ENCODE measurements at places on chromosomes 12 and 14.
A peak's percentile ranks its signal among the peaks of the same experiment; 100 is the strongest.

DNA sequence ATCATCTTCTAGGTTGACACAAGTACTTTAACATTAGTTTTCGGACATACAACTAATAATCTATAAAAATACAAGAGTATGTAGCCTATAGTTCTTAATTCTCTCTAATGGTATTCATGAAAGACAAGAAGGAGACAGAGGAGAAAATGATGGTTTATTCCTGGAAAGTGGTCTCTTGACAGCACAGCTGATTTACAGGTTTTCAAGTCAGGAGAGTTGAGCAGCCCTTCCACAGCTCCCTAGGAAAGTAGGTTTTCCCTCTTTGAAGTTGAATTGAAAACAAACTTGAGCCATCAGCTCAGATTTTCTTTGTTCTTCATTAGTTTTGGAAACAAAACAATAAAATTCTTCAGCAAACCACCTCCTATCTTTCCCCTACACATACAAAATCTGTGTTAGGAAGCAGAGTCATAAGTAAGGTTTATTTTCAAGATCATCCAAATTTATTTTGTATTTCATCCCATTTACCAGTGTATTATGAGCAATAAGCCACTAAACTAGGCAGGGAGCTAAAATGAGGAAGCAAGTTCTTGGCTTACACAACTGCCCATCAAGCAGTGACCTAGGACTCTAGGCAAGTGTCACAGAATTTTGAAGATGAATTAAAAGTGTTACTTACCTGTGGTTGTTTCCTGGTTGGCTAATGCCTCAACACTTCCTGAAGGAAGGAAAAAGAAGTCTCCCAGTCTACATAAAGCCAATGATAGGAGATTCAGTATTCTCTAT lies 357.0 kb downstream of the BCAT1 start:
- peak; percentile 67 for DNase-seq

DNA sequence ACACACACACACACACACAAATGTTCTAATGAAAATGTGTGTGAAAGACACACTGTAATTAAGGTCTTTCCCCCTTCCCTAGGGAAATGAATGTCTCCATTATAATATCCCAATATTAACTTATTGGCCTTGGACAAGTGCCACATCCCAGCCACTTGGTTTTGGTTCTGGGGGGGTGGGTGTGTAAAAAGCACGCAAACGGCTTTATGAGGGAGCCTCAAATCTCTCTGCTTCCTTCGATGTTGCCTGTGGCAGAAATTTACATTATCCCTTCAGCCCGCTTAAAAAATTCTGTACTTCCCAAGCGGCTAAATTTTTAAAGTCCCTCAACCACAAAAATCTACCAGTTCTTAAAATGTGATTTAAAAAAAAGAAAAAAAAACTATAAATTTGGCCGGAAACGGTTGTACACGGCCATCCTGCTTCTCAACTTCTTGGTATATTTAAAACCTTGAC lies 432 bp downstream of the C14orf93 start:
- no peak for DNase-seq

GRCh38 chr12:76074701-76075336 lies 9.7 kb downstream of the NAP1L1 start:
- no peak for DNase-seq

GRCh38 chr12:104506676-104507401 lies 50.1 kb downstream of the CHST11 start:
- no peak for DNase-seq

GRCh38 chr12:131112021-131112420 lies 158.3 kb downstream of the ADGRD1 start:
- no peak for DNase-seq

DNA sequence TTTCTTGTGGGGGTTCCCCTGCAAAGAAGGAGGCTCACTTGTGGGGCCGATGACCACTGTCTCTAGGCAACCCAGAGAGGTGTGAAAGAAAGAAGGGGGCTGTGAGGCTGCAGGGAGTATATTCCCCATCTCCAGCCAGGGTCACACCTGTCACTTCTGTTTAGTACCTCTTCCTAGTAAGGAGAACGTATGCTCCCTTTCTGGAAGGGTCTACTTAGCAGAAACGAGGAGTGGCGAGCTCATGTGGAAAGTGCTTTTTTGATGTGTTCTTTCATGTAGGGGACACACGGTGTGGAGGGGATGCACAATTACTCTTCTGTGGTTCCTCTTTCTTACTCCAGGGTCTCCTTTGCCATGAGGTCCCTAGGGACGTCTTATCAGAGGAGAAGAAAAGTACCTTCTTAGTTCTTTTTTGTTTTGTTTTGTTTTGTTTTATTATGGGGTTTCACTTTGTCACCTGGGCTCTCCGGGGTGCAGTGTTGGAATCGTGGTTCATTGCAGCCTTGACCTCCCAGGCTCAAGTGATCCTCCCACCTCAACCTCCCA lies 58.3 kb downstream of the PRKCH start:
- no peak for DNase-seq

DNA sequence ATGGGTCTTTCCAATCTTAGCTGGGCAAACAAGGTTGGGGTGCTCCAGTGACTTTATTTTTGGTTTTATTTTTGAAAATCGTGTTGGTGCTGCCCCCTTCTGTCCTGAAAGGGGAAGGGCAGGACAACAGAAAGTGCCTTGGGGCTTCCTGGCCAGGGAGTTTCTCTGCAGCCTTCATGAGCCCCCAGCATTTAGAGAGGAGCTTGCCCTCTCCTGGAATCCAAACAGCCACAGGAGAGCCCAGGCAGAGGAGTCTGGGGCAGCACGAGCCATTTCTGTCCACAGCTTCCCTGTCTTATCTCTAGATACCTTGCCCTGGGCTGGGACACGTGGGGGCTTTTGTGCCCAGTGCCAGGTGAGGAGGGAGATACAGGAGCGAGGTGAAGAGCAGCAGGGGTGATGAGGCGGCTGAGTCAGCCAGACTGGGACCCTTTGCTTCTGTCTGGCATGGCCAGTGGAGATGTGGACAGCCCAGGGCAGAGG lies 4.4 kb upstream of the C1RL start:
- DNase-seq, result peak; percentile 61
